ENCODE measurements at places on chromosomes 12 and 14.

DNA sequence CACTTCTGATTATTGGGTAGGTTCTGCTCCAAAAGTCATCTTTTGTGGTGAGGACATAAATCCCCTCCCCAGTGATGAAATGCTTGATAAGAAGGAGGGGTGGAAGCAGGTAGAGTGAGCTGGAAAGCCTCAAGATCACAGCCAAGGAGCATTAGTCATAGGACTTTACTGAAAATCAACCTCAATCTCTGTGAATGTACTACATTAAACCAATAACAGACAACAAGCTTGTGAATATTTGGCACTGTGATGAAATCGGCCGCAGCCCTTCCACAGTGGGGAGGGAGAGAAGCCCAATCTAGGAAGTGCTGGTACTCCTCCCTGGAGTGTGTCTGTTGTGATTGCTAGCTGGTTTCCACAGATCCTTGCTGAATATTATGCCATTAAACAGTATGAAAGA lies 41.2 kb upstream of the PTCSC3 start:
- no peak for DNase-seq

- DNase-seq: peak; percentile 77
Measured at GRCh38 chr12:3803865-3804472, 51.1 kb upstream of the CRACR2A start.

- no peak for DNase-seq
Measured at GRCh38 chr14:94051115-94051514, 25.0 kb downstream of the OTUB2 start.

DNA sequence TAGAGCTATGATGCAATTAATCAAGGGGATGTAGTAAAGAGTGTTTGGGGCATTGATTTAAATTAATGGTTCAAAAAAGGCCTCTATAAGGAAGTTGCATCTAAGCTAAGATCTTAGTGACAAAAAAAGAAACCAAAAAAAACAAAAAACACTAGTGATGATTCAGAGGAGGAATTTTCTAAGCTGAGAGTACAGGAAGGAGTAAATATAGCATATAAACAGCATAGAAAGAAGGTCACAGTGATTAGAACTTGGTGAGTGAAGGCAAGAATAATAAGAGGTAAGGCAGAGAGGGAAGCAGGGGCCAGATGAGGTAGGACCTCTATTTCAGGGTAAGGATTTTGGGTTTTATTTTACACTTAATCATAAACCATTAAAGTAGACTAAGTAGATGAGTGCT lies 48.0 kb upstream of the PDZRN4 start:
- DNase-seq: no peak

DNA sequence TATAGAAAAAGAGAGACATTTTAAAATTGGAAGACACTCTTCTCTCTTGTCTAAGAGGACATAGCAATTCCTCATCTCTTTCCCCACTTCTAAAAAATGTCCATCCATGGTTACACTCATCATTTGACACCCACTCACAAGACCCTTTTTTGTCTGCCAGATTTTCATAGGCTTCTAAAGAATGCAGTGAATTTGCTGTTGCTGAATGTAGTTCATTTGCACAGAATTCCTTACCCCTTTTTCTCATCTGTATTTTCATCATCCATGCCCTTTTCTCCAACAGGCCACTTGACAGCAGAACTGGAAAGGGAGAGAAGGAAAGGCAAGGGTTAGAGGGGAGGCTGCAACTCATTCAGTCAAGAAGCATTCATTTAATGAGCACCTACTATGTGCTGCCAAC lies 128.0 kb downstream of the NUAK1 start:
- DNase-seq: no peak

GRCh38 chr12:49058366-49059044 lies 2.1 kb downstream of the KMT2D start:
- DNase-seq: no peak

- no peak for DNase-seq
Measured at GRCh38 chr12:78385541-78385940, 479.0 kb upstream of the SYT1 start.
